T follicular helper cell (primary cell): ENCODE measurements at places on chromosomes 2 and 18.

GRCh38 chr2:229586012-229586411, 128.3 kb downstream of the DNER start:
- DNase-seq, result no peak

DNA sequence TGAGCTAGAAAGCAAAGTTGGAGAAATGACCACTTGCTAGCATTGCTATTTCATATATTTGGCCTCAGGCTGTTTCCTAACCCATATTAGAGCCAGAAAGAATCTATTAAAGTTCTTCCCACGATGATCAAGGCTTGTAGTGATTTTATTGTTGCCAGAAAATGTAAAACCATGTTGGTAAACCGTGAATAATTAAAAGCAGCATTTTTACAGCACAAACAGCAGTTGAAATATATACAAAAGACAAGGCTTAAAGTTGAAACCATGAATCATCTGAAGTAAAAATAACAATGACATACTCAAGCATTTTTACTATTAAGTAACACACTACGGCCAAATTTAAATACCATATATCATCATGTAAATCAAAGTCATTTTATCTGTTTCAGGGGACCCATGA, 27.7 kb upstream of the DSC3 start:
- no peak for DNase-seq

GRCh38 chr2:190340369-190340768, 3.0 kb upstream of the INPP1 start:
- DNase-seq, result no peak

DNA sequence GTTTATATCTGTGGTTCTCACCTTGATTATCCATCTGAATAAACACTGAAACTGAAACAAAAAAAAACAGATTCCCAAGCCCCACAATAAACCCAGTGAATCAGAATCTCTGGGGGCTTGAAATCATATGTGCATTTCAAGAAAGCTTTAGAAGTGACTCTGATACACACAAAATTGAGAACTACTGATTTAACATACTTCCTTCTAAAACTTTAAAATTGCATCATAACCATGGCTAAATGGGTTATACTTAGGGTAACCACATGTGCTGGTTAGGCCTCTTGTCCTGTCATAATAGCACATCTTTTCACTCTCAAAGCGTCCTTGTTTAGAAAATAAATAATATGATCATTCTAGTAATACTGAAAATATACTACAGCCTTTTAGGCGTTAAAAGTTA, 100.9 kb downstream of the ATAD2B start:
- DNase-seq, result no peak
